H1 (cell line): ENCODE measurements at places on chromosomes 2 and 18.
A peak's percentile ranks its signal among the peaks of the same experiment; 100 is the strongest.

DNA sequence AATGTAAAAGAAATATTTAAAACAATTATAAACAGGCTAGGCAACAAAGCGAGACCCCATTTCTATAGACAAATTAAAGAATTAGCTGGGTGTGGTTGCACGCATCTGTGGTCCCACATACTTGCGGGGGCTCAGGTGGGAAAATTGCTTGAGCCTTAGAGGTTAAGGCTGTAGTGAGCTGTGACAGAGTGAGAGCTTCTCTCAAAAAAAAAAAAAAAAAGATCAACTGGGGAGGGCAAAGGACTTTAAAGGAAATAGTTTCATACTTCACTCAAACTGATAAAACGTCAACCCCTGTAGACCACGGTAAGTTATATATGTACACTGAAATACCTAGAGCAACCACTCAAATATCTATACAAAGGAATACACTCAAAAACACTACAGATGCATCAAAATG lies 37.5 kb downstream of the MGAT4A start:
- no peaks in the 10 kb centered on the region for H3K4me1 ChIP-seq
- no peak overlapping the region for H3K27ac ChIP-seq
- H3K27me3 ChIP-seq: no peaks in the 10 kb centered on the region
- no peak overlapping the region for H3K4me3 ChIP-seq

GRCh38 chr2:169222665-169223064 lies 139.7 kb downstream of the LRP2 start:
- no peaks in the 10 kb centered on the region for H3K36me3 ChIP-seq
- DNase-seq: no peak
- H3K4me1 ChIP-seq: no peaks in the 10 kb centered on the region
- no peak overlapping the region for H3K4me3 ChIP-seq
- no peak overlapping the region for H3K27ac ChIP-seq

GRCh38 chr2:171409436-171409971 lies 24.3 kb downstream of the METTL8 start:
- no peaks in the 10 kb centered on the region for H3K27me3 ChIP-seq
- peak overlapping the region; percentile 68 for H3K27ac ChIP-seq
- H3K36me3 ChIP-seq: no peaks in the 10 kb centered on the region
- no peak overlapping the region for H3K4me3 ChIP-seq
- DNase-seq: peak; percentile 55
- peaks cover 13% of the 10 kb centered on the region for H3K4me1 ChIP-seq

DNA sequence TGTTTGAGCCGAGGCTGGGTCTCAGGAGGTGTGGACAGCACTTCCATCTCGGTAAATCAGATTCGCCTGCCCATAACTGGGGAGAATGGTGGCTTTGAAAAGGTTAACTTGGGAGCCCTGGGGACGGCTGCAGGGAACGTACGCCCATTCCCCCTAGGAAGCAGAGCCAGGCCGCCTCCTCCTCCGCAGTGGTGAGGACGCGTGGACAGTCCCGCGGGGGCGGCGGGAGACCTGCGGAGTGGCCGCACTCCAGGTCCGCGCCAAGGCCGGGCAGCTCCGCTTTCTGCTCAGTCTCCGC lies 845 bp upstream of the MYCN start:
- H3K27ac ChIP-seq: peak overlapping the region; percentile 80; the same call in 1 of the 2 replicates
- no peaks in the 10 kb centered on the region for H3K27me3 ChIP-seq
- no peaks in the 10 kb centered on the region for H3K36me3 ChIP-seq
- H3K4me3 ChIP-seq: peak overlapping the region; percentile 97

DNA sequence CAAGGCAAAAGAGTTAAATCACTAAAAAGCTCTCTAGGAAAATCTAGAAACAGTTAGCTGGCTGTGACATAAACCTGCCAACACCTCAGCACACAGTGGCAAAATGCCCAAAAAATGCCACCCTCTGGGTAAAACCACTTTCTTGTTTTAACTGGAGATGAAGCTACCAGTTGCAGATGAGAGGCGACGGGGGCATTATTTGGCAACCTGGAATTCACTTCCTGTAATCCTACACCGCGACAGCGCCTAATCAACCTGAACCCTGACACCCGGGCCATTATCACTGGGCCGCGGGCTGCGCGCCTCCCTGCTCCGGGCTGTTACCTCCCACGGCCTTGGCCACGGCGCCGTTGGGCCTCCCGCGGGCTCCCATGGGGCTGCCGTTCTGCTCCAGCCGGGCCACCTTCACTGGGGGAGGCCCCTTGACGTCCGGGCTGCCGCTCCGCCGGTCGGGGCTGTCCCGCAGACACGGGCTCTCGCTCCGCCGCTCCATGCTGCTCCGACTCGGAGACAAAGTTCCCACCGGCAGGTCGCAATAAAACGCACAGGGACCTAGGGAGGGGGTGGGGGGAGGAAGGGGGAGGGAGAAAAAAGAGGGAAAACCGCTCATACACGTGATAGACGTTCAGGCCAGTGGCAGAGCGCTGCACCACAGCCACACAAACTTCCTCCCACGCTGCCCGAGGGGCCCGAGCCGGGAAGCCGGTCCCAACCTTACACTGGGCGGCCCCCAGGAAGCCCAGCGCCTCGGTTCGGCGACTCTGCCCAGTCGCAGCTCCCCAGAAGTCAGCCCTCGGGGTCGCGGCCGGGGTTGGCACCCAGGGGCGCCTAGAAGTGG lies 2.0 kb downstream of the SATB2 start:
- peaks cover 13% of the 10 kb centered on the region; the same call in 1 of the 2 replicates for H3K27me3 ChIP-seq
- H3K27ac ChIP-seq: no peak overlapping the region
- peaks cover 18% of the 10 kb centered on the region for H3K4me1 ChIP-seq

GRCh38 chr2:45354776-45355175 lies 256.3 kb downstream of the SRBD1 start:
- DNase-seq: no peak
- H3K4me3 ChIP-seq: no peak overlapping the region
- H3K36me3 ChIP-seq: no peaks in the 10 kb centered on the region
- H3K27ac ChIP-seq: no peak overlapping the region
- H3K27me3 ChIP-seq: no peaks in the 10 kb centered on the region
- H3K4me1 ChIP-seq: no peaks in the 10 kb centered on the region

GRCh38 chr2:3519255-3520205 lies at the start of gene ADI1:
TSS of gene ADI1 (minus strand) at chr2:3519531. CDS start at chr2:3519487, 44 bp downstream.
- peak within 1 kb of the TSS; percentile 71 for H3K4me3 ChIP-seq
- peaks cover 4% of the 10 kb centered on the region; the same call in 1 of the 2 replicates for H3K36me3 ChIP-seq
- DNase-seq: peak; percentile 43
- H3K27me3 ChIP-seq: no peaks in the 10 kb centered on the region
- no peaks in the 10 kb centered on the region for H3K4me1 ChIP-seq

DNA sequence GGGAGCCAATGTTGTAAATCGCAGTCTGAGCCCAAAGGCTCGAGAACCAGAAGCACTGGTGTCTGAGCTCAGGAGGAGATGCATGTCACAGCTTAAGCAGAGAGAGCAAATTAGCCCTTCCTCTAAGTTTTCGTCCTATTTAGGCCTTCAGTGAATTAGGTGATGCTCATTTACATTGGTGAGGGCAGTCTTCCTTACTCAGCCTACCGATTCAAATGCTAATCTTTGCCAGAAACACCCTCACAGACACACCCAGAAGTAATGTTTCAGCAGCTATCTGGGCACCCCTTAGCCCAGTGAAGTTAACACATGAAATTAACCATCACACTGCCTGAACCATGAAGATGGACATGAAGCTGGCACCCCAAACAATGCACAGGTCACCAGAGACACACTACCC lies 385.1 kb downstream of the STK39 start:
- H3K36me3 ChIP-seq: no peaks in the 10 kb centered on the region; the same call in 1 of the 2 replicates
- H3K4me1 ChIP-seq: peaks cover 18% of the 10 kb centered on the region
- H3K27me3 ChIP-seq: no peaks in the 10 kb centered on the region
- no peak for DNase-seq

- no peak overlapping the region for H3K4me3 ChIP-seq
- H3K27ac ChIP-seq: no peak overlapping the region
- H3K27me3 ChIP-seq: no peaks in the 10 kb centered on the region
- no peaks in the 10 kb centered on the region for H3K36me3 ChIP-seq
Measured at GRCh38 chr18:27839141-27839540, 337.8 kb downstream of the CDH2 start.

- no peaks in the 10 kb centered on the region for H3K4me1 ChIP-seq
- no peaks in the 10 kb centered on the region for H3K27me3 ChIP-seq
- no peak overlapping the region for H3K27ac ChIP-seq
- H3K4me3 ChIP-seq: no peak overlapping the region
- no peaks in the 10 kb centered on the region for H3K36me3 ChIP-seq
Measured at GRCh38 chr18:44502790-44503189, 177.9 kb upstream of the SETBP1 start.

DNA sequence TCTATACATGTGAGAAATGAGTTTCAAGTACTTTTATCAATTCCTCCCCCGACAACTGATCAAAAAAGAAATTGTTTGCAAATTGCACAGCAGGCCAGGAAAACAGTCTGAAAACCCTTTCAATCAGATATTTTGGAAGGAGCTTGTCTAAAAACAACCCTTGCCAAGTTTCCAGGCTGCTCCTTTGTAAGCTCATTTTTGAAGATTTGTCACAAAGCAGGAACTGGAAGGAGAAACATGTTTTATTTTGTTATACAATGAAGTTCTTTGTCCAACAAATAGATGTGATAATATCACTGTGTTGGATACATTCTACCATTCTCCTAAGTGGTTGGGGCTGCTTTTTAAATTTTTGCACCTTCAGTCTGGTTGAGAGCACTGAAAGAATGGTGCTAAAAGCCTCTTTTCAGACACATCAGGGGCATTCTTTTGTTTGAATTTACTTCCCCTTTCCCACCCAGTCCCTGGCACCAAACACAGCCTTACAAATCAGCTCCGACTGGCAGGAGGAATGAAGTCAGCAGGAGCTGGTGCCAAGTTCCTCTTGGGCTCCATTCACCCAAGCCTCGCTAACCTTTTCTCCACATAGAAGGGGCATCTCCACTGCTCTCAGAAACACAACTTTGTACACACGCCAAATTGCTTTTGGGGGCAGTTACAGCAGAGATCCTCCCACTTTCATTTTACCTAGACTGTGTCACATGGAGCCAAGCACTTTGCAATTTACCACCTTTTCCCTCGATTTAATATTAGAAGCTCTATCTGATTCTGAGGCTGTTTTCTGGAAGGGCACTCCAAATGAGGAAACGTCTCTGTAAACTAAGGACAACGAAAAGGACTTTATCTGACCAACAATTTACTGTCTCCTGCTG lies 88.0 kb downstream of the C1D start:
- no peaks in the 10 kb centered on the region for H3K27me3 ChIP-seq
- no peaks in the 10 kb centered on the region for H3K36me3 ChIP-seq
- no peak overlapping the region for H3K27ac ChIP-seq
- H3K4me3 ChIP-seq: no peak overlapping the region
- DNase-seq: no peak

GRCh38 chr2:220104871-220105351 lies 477.5 kb downstream of the SLC4A3 start:
- no peaks in the 10 kb centered on the region for H3K27me3 ChIP-seq
- H3K4me3 ChIP-seq: no peak overlapping the region
- H3K27ac ChIP-seq: no peak overlapping the region
- H3K36me3 ChIP-seq: no peaks in the 10 kb centered on the region

DNA sequence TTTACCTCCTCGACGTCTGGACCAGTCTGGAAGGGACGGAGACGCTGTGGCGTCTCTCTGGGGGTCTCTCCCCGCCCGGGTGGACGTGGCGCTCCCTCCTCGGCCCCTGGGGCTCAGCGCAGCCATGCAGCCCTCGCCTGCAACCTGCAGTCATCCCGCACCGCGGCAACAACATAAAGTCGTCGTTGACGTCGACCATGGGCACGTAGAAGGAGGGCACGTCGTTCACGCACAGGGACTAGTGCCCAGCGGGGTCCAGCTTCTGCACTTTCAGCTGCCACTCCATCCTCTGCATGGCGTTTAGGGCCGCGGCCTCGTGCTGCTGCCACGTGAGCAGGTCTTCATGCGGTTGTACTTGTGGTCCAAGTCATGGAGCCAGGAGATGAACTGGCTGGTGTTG lies 889.6 kb upstream of the LRRTM1 start:
- H3K36me3 ChIP-seq: no peaks in the 10 kb centered on the region
- no peak overlapping the region for H3K27ac ChIP-seq
- H3K27me3 ChIP-seq: no peaks in the 10 kb centered on the region
- no peak overlapping the region for H3K4me3 ChIP-seq

- no peak overlapping the region for H3K4me3 ChIP-seq
- peaks cover 5% of the 10 kb centered on the region; the same call in 1 of the 2 replicates for H3K36me3 ChIP-seq
- H3K4me1 ChIP-seq: no peaks in the 10 kb centered on the region
- no peak for DNase-seq
- H3K27me3 ChIP-seq: no peaks in the 10 kb centered on the region
Measured at GRCh38 chr2:233147136-233147828, 87.1 kb downstream of the INPP5D start.

GRCh38 chr2:4992226-4992625 lies 700.0 kb upstream of the SOX11 start:
- H3K4me1 ChIP-seq: no peaks in the 10 kb centered on the region
- H3K27me3 ChIP-seq: no peaks in the 10 kb centered on the region
- no peak for DNase-seq

- H3K27me3 ChIP-seq: no peaks in the 10 kb centered on the region
- no peaks in the 10 kb centered on the region for H3K36me3 ChIP-seq
- no peak overlapping the region for H3K4me3 ChIP-seq
- no peak overlapping the region for H3K27ac ChIP-seq
- H3K4me1 ChIP-seq: no peaks in the 10 kb centered on the region
Measured at GRCh38 chr2:238731961-238732360, 115.9 kb upstream of the TWIST2 start.

- H3K36me3 ChIP-seq: no peaks in the 10 kb centered on the region
- no peak overlapping the region for H3K4me3 ChIP-seq
- no peak for DNase-seq
- no peak overlapping the region for H3K27ac ChIP-seq
Measured at GRCh38 chr2:43057026-43057741, 169.2 kb downstream of the ZFP36L2 start.

DNA sequence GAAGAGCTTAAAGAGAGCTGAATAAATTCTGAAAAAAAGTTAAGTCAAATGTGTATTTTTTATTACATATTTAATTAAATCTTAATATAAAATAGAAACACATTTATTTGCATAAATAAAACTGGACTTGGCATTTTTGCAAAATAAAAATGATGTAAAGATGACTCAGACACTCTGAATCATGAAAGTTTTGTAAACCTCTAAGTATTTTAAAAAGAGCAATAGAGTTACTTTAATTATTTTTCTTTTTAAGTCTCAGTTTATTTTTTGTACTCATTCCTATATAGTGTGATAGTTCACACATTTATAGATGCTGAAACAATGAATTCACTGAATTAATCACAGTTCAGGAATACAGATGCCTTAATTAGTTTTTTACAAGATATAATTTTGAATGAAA lies 109.9 kb upstream of the DTNA start:
- no peaks in the 10 kb centered on the region for H3K4me1 ChIP-seq
- no peaks in the 10 kb centered on the region for H3K27me3 ChIP-seq
- no peak overlapping the region for H3K27ac ChIP-seq
